ENCODE measurements at places on chromosomes 16 and 17. TPM values are rescaled to one million over a fixed set of nuclear protein-coding genes. Genes with fewer than 3 reads are reported as not detected.

The SLC47A1 gene
- 0.26 TPM for total RNA-seq

The KIF2B gene
- not detected for total RNA-seq

The TMEM114 gene
- not detected for total RNA-seq

The MFSD6L gene
- 0.13 TPM for total RNA-seq

The KRTAP9-4 gene
- total RNA-seq = not detected

- no peak for DNase-seq
- H3K27ac ChIP-seq = no peak overlapping the region
- no peaks in the 10 kb centered on the region for H3K4me1 ChIP-seq
- H3K27me3 ChIP-seq = no peaks in the 10 kb centered on the region
- no peaks in the 10 kb centered on the region for H3K36me3 ChIP-seq
- no peak overlapping the region for H3K4me3 ChIP-seq
Measured at GRCh38 chr16:7746941-7747340, 414.3 kb downstream of the RBFOX1 start.

GRCh38 chr17:81371910-81372760, 23.1 kb upstream of the BAHCC1 start:
- DNase-seq = no peak
- no peaks in the 10 kb centered on the region for H3K4me1 ChIP-seq
- H3K4me3 ChIP-seq = no peak overlapping the region
- no peaks in the 10 kb centered on the region for H3K36me3 ChIP-seq
- H3K27me3 ChIP-seq = peaks cover 2% of the 10 kb centered on the region

DNA sequence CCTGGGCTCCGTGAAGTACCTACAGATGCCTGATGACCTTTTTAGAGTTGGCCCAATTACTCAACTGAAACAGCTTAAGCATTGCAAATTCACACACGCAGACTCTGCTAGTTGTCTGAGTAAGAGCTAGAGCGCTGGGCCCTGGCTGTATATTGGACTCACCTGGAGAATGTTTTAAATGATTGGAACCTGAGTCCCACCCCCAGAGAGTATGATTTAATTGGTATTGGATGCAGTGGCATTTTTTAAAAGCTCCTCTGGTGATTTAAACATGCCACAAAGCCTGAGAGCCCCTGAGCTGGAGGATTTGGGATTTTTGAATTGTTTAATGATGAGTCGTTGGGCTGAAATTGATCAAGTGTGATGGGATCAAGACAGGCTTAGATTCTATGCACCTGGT, 143.9 kb upstream of the SDK2 start:
- H3K4me1 ChIP-seq = no peaks in the 10 kb centered on the region
- no peak for DNase-seq
- peaks cover 3% of the 10 kb centered on the region for H3K27me3 ChIP-seq
- H3K4me3 ChIP-seq = no peak overlapping the region
- H3K27ac ChIP-seq = no peak overlapping the region

GRCh38 chr17:76166906-76167305, 25.9 kb upstream of the FOXJ1 start:
- H3K4me1 ChIP-seq = peaks cover 17% of the 10 kb centered on the region
- H3K36me3 ChIP-seq = peaks cover 30% of the 10 kb centered on the region
- no peak for DNase-seq
- H3K4me3 ChIP-seq = no peak overlapping the region
- no peaks in the 10 kb centered on the region for H3K27me3 ChIP-seq
- H3K27ac ChIP-seq = no peak overlapping the region

- H3K36me3 ChIP-seq = peaks cover 10% of the 10 kb centered on the region
- no peak overlapping the region for H3K4me3 ChIP-seq
- H3K4me1 ChIP-seq = peaks cover 18% of the 10 kb centered on the region
Measured at GRCh38 chr16:57474671-57475661, 11.3 kb downstream of the DOK4 start.

DNA sequence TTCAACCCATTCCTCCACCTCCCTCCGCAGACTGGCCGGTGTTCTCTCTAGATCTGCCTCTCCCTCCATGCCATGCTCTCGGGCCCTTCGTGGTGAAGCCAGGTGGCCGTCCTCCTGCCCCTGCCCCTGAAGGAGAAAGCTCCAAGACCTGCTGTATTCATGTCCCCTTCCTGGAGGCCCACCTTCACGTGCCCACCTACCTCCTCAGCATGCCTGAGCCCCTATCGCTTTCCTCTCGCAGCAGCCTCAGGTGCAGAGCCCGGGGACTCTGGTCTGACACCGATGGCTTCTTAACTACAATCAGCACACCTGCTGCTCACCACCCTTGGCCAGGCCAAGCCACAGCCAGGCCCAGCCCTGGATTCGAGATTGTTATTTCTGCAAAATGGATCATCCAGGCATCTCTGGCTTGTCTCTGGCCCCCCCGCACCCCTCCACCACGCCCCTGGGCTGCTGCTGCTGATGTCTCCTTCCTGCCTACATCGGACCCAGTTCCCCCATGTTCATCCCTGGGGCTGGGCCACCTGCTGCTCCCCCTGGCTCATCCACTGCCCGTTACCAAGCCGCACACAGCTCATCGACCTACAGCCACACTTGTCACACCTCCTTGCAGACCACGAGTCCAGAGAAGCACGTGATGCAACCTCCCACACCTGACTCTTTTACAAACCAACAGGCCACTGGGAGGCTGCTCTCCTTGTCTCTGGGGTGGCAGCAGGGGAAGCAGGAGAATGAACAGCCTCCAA, 32.5 kb upstream of the TNFRSF13B start:
- no peak overlapping the region for H3K4me3 ChIP-seq
- DNase-seq = no peak
- no peak overlapping the region for H3K27ac ChIP-seq
- no peaks in the 10 kb centered on the region for H3K4me1 ChIP-seq
- H3K27me3 ChIP-seq = peaks cover 6% of the 10 kb centered on the region

GRCh38 chr16:49562228-49562627, 188.6 kb downstream of the C16orf78 start:
- H3K27ac ChIP-seq = no peak overlapping the region
- H3K4me3 ChIP-seq = no peak overlapping the region
- no peak for DNase-seq

DNA sequence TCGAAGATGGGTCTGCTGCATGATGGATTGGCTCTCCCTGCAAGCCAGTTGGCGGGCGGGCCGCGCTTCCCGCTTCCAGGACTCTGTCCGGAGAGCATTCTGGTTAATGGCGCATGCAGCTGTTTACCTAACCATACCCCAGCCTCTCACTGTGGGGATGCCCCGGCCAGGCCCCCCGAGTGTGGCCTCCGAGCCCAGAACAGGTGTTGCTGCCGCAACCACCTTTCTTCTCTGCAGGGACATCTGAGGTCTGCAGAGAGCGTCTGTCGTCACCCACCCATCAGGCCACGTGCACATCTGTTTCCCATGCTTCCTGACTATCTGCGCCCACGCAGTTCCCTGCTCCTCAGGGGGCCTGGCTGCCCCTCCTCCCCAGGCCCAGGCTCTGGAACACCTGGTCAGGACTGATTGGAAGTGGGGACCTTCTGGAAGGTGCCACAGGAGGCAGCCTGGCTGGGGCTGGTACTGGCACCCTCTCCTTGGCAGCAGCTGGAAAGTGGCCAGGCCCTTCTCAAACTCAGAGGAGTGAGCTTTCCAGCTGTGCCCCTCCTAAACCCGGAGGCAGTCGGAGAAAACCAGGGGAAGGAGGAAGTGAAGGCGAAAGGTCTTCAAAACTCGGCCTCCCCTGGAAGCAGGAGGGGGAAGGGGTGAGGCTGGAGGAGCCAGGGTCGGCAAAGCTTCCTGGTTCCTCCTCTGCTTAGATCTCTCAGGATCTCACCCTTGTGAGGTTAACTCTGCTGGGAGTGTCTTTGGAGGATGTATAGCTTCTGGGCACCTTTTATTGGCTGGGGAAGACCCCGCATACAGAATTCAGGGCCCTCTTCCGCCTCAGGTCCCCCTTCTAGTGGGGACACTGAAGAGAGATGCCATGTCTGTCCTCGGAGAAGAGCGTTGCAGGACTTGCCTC, 64.5 kb upstream of the CIBAR2 start:
- H3K36me3 ChIP-seq = no peaks in the 10 kb centered on the region
- H3K27me3 ChIP-seq = peaks cover 20% of the 10 kb centered on the region
- no peak for DNase-seq
- H3K27ac ChIP-seq = no peak overlapping the region
- H3K4me1 ChIP-seq = no peaks in the 10 kb centered on the region

DNA sequence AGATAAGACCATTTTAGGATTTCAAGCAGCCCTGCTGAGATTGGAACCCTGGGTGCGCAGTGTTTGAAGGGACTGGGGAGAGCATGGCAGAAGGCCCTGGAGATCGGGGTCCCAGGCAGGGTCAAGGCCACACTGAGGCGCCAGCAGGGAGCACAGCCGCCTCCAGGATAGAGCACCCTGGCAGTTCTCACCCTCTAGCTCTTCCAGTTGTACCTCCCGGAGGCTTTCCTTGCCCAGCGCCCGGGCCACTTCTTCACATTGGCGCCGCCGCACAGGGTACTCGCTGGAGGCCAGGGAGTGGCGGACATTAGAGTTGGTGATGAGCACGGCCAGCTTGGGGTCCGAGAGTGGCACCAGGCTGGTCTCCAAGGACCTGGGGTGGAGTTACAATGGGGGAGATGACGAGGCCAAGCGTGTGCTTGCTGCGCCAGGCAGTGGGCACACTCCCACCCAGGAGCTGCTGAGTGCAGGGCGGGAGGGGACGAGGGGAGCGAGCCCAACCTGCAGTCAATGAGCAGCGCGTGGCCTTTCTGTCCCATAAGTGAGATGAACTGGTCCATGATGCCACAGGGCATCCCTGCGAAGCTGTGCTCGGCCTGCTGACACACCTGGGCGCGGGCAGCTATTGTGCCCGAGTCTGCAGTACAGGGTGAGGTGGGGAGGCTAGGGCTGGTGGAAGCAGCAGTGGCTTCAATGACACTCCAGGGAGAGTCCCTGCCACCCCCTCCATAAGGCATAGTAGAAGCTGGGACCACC, 2.3 kb downstream of the GALK1 start:
- no peak for DNase-seq
- peaks cover 2% of the 10 kb centered on the region for H3K36me3 ChIP-seq
- peak overlapping the region; percentile 34 for H3K27ac ChIP-seq
- H3K27me3 ChIP-seq = no peaks in the 10 kb centered on the region
